ENCODE measurements at places on chromosomes 7 and 10.
A peak's percentile ranks its signal among the peaks of the same experiment; 100 is the strongest.

GRCh38 chr7:154795014-154795413, 207.9 kb downstream of the PAXIP1 start:
- DNase-seq = no peak

GRCh38 chr7:143068446-143068845, 16.3 kb downstream of the OR6V1 start:
- DNase-seq = no peak

DNA sequence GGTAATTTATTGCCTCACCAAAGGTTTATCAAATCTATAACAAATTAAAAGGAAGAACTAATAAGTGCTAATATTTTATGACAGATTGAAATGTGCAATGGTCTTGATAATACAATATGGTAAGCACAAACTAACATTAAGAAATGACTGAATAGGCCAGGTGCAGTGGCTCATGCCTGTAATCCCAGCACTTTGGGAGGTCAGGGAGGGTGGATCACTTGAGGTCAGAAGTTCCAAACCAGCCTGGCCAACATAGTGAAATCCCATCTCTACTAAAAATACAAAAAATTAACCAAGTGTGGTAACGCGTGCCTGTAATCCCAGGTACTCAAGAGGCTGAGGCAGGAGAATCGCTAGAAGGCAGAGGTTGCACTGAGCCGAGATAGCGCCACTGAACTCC, 3.5 kb downstream of the MTPAP start:
- DNase-seq = no peak

GRCh38 chr10:131310551-131311401, 745 bp downstream of the TCERG1L start:
- DNase-seq = no peak

DNA sequence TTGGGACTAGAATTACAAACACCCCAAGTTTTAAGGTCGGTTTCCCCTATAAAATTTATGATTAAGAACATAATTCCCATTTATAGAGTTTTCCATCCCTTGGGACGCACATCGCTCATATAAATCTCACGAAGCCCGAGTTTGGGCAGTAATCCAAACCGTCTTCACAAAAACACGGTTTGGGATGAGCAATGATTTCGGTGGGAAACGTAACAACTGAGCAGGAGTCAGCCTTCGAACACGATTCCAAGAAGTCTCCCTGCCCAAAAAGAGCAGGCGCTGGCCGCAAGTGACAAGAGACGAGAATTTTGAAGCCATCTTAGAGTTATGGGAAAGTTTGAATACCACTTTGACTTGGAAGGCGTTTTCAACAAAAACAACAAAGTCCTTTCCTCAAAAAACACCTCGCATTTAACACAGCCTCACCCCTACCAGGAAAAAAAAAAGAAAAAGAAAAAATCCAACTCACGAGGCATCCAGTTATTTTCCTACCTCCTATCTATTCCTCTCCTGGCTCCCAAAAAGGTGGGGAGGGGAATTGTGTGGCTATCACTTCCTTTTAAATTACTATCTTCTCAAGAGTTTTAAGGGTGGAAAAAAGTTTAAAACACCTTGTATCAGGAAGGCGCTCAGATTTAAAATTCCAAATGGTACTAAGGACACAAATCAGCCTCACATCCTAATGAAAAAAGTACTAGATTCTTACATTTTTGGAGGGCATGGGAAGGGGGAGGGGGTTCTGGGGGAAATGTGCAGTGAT, 1.6 kb downstream of the SEPHS1 start:
- DNase-seq = no peak

GRCh38 chr7:77570330-77571011, 33.4 kb downstream of the PTPN12 start:
- DNase-seq = peak; percentile 86
